ENCODE measurements at places on chromosomes 1 and 21. TPM values are rescaled to one million over a fixed set of nuclear protein-coding genes. Genes with fewer than 3 reads are reported as not detected.

Gene ALPL
- 13.8 TPM for polyA plus RNA-seq

Gene SLAMF8
- polyA plus RNA-seq: 0.97 TPM

Gene CYYR1
- 3.0 TPM for polyA plus RNA-seq

Gene OR14K1
- polyA plus RNA-seq: not detected

Gene ASB17
- not detected for polyA plus RNA-seq

Gene OR6K3
- not detected for polyA plus RNA-seq

Gene LRRN2
- 9.2 TPM for polyA plus RNA-seq

Gene CHIA
- not detected for polyA plus RNA-seq

Gene ELF3
- polyA plus RNA-seq: 2.6 TPM

Gene SRGAP2
- 47.6 TPM for polyA plus RNA-seq

Gene F5
- polyA plus RNA-seq: 0.83 TPM

Gene CFAP141
- polyA plus RNA-seq: not detected

Gene SH3BGR
- polyA plus RNA-seq: 11.2 TPM

Gene MAP1LC3C
- 0.37 TPM for polyA plus RNA-seq

Gene CFHR2
- not detected for polyA plus RNA-seq

GRCh38 chr1:59409549-59409948, 112.7 kb downstream of the FGGY start:
- no peak for DNase-seq

GRCh38 chr1:1021010-1021919, 1.3 kb downstream of the AGRN start:
- DNase-seq: no peak

DNA sequence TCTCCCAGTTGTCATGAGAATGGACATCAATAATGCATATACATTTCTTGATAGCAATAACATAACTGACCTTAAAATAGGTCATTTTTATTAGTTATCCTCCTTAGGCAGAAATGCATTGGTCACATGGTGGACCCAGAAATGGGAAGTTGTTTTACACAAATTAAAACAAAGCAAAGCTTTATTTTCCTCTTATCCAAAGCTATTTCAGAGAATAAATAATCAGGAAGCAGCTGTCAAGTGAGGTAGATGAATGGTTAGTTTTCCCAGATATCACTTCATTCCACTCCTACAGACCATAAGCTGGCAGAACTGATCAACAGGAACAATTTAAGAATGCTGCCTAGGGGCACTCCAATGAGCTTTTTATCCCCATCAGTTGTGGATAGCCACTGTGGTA, 16.0 kb upstream of the OLIG1 start:
- DNase-seq: no peak

- DNase-seq: no peak
Measured at GRCh38 chr1:67560580-67561255, 124.3 kb upstream of the GADD45A start.

GRCh38 chr1:164671966-164672571, 113.1 kb downstream of the PBX1 start:
- DNase-seq: peak; percentile 49

DNA sequence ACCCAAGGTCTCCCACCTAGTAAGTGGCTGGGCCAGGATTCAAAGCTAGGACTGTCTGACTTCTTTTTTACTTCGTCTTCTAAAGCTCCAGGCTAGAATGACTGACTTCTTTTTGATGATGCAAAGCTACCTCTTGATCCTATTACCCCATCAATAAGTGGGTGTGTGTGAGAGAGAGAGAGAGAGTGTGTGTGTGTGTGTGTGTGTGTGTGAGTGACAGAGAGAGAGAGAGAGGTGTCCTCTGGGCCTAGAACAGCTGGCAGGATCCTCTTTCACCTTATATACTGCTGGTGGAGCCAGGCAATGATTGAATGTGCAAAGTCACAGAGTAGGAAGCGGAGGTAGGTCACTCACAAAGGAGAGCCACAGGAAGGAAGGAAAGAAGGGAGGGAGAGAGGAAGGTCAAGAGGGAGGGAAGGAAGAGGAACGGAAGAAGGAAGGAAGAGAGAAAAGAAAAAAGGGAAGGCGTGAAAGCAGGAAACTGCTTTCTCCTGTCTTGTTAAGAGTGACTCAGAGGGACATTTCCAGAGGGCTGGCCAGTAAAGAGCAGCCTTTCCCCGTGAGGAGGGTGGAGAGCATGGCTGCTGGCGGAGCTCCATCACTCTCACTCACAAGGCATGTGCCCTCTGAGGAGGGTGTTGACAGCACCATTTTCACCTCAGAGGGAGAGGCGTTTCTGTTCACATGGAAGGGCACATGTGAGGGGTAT, 68.9 kb downstream of the CDC7 start:
- peak; percentile 28 for DNase-seq

DNA sequence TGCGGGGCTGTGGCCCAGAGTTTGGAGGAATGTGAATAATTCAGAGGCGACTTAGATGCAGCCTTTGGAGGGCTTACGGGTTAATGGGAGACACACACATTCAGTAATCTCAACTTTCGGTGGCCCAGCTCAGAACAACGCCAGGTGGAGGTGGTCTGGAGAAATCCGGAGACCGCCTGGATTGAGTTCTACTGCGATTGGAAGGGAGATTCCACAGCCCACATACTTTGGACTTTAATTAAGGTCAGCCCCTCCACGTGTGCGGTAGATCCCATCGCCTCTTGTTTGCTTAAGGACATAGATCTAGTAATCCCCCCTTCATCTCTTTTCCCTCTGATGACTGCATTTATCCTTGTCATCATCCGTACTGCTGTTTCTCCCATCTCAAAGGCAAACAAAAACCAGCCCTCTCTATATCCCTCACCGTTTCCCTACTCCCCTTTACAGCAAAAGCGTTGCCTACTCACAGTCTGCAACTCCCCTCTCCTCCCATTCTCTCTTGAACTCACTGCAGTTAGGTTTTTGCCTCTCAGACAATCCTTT, 720 bp upstream of the BSDC1 start:
- peak; percentile 37 for DNase-seq

DNA sequence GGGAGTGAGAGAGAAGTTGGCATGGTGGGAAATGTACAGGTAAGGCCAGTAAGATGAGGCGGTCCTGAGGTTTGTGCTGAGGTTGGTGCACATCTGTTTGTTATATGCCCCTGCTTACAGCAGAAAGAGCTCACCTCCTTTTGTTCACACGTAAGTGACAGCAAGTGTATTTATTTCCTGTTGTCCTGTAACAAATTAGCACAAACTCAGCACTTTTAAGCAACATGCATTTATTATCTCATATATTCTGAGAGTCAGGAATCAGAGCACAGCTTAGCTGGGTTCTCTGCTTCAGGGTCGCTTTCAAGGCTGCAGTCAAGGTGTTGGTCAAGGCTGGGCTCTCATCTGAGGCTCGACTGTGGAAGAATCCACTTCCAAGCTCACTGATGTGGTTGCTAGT, 45.8 kb downstream of the TENT5C start:
- DNase-seq: no peak

DNA sequence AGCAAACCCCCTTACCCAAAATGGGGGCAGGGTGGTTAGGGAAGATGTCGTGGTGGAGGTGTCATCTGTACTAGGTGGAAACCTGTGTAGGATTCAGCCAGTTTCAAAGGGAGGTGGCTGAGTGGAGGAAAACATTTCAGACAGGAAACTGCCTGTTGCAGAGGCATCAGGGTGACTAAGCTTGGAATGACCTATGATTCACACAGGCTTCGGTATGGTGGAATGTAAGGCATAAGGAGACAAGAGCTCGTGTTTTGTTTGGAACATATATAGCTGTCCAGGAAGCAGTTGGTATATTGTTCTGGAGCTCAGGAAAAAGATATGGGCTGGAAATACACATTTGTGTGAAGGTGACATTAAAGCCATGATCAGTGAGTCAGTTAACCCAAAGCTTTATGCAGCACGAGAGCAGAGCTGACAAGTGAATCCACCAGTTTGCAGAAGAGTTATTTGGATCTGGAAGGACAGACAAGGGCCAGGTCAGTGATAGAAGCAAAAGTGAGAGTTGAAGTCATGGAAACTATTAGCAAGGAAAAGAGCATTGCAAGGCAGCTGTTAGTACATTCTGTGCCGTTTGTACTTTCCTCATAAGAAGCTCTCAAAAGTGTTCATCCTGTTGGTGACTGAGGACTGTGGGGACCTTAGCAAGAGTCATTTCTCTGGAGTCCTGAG, 12.2 kb downstream of the UTP25 start:
- DNase-seq: no peak

GRCh38 chr1:220991506-220991905, 112.3 kb downstream of the HLX start:
- DNase-seq: no peak

DNA sequence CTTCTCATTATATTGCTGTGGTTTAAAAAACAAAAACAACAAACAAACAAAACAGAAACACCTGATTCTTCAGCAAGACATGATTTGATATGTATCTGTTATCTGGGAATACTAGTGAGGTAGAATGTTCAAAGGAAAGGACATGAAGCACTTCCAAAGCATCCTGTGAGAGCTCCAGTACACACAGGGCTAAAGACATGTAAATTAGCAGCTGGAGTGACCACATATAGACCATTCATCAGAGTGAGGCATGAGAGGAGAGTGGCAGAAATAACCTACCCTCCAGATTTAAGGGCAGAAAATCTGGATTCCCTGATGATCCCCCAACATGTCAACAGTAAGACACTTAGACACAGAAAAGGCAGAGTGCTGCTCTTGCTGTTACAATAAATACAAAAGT, 260.5 kb upstream of the CHRM3 start:
- peak; percentile 10 for DNase-seq

DNA sequence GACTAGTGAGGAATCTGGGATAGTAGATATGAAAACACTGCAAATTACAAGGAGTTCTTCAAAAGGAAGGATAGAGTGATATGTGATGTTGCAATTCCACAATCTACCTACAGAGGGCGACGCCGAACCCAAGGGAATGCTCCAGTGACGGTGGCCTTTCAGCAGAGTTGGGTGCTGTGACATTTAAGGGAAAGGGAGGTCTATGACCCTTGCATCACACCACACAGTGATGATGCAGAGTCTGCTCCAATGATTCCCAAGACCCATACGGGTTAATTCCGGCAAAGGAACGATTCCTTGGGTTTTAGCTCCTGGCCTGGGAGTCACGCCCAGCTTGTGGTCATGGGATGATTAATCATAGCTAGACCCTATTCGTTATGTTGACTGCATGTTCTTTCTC, 123.0 kb upstream of the IGSF21 start:
- peak; percentile 51 for DNase-seq

- no peak for DNase-seq
Measured at GRCh38 chr1:40749817-40750216, 33.8 kb upstream of the KCNQ4 start.

- no peak for DNase-seq
Measured at GRCh38 chr1:12397462-12398450, 167.9 kb downstream of the VPS13D start.

- no peak for DNase-seq
Measured at GRCh38 chr21:16337266-16337665, 607.5 kb downstream of the USP25 start.

GRCh38 chr1:183791319-183791718, 13.6 kb upstream of the RGL1 start:
- DNase-seq: no peak

DNA sequence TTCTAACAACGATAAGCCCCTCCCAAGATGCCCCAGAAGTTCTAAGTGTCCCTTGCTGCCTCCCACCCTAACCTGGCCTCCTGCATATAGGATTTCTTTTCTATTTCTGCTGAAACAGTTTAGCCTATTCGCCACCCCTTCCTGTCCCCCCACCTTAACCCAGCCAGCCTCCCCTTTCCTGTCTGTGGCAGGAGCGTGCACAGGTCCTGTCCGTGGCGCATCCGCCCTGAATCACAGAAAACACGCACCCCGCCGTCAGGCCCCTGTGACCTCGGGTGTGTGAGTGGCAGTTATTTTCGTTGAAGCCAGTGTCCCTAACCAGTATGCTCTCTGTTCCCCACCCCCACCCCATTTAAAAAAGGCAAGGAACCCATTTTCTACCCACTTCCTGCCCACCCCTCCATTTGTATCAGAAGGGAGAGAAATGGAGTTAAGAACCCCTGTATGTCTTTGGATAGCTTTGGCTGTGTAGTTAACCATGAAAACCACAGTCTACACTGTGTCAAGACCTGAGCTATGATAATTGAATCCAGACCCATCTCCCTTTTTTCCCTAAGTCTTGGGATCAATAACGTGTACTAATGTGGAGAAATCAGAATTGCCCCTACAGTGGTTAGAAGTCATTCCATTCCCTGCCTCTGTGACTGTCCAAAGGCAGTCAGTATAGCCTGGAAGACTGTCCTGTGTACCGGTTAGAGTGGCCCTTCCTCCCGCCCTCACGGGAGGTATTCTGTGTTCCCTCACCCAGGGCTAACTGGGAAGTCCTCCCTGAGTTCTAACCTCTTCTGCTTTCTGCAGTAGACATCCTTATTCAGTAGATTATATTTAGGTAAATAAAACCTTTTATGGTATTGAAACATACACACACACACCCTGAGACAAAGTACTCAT, 1.8 kb downstream of the PLEKHO1 start:
- DNase-seq: no peak

DNA sequence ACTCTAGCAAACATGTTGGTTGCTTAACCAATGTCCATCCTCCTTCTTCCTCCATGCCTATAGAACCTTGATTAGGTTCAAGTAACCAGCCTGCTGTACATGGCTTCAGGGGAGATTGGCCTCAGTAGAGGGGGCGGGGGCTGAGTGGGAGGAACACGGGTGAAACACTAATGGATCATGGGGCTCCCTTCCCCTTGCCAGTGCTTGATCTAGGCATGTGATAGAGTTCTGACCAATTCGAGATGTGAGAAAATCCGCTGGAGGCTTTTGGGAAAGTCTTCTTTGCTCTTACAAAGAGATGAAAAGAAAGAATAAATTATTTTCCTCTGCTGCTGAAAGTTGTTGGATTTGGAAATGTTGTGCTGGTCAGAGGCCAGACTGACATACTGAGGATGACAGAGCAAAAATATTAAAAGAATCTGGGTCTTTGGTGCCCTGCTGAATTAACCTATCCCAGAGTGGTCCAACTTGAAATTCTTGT, 5.2 kb upstream of the OTUD7B start:
- DNase-seq: peak; percentile 59

- DNase-seq: no peak
Measured at GRCh38 chr1:237250055-237250454, 208.1 kb downstream of the RYR2 start.

- DNase-seq: no peak
Measured at GRCh38 chr1:26983863-26984262, 9.6 kb upstream of the TRNP1 start.

DNA sequence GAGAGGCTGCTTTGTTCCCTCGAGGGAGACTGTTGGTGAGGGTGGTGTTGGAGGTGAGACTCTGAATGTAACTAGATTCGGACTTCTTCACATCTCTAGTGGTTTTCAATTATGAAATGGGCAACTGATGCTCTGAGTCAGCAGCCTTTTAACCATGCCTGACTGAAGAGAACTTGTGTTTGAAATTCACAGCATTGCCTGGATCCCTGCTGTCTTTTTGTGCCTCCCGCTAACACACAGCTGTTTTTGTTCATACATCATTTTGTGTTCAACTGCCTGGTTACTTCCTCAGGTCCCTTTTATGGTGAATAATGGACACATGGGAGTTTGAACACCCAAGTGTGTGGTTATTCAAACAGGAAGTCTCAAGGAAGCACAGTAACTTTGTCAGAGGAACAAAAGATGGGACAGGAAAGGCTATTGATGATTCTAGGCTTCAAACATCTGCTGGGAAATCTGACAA, 16.8 kb downstream of the LAMC1 start:
- peak; percentile 36 for DNase-seq
